ENCODE measurements at places on chromosomes 16 and 17. TPM values are rescaled to one million over a fixed set of nuclear protein-coding genes. Genes with fewer than 3 reads are reported as not detected.
A peak's percentile ranks its signal among the peaks of the same experiment; 100 is the strongest.

GRCh38 chr16:53829186-53829747 lies 125.3 kb downstream of the FTO start:
- H3K4me3 ChIP-seq = no peak overlapping the region
- DNase-seq = no peak
- no peaks in the 10 kb centered on the region for H3K27me3 ChIP-seq
- peaks cover 9% of the 10 kb centered on the region for H3K36me3 ChIP-seq
- H3K27ac ChIP-seq = no peak overlapping the region

COPZ2 gene
- polyA plus RNA-seq = 31.2 TPM

OR3A2 gene
- polyA plus RNA-seq = not detected

DNA sequence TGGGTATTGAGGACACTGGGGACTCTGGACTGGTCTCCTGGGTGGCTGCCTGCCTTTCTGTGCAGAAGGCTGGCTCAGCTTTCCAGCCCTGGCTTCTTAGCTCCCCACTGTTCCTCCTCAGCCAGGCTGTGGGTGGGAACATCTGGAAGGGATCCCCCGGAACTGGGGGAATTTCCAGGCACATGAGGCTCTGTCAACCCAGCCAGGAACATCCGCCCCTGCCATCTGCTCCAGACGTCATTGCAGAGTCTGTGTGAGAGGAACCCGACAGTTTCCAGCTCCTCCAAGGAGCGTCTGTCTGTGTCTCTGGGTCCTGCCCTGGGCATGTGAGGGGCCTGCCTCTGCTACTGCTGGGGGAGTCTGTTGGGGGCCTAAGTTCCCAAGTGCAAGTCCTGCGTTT lies 36.2 kb upstream of the CRHR1 start:
- H3K36me3 ChIP-seq = peaks cover 2% of the 10 kb centered on the region
- no peak for DNase-seq
- H3K27ac ChIP-seq = no peak overlapping the region
- no peak overlapping the region for H3K4me3 ChIP-seq
- H3K4me1 ChIP-seq = no peaks in the 10 kb centered on the region

GRCh38 chr17:147796-148740 lies 10.7 kb downstream of the SCGB1C2 start:
- no peak for DNase-seq
- H3K27me3 ChIP-seq = no peaks in the 10 kb centered on the region
- H3K36me3 ChIP-seq = no peaks in the 10 kb centered on the region
- H3K4me3 ChIP-seq = no peak overlapping the region
- H3K27ac ChIP-seq = no peak overlapping the region
- H3K4me1 ChIP-seq = peaks cover 2% of the 10 kb centered on the region

- DNase-seq = no peak
- no peak overlapping the region for H3K27ac ChIP-seq
- H3K4me3 ChIP-seq = peak overlapping the region; percentile 17
- H3K4me1 ChIP-seq = peaks cover 18% of the 10 kb centered on the region
- no peaks in the 10 kb centered on the region for H3K27me3 ChIP-seq
Measured at GRCh38 chr17:82334622-82335394, 1.2 kb upstream of the SECTM1 start.

GRCh38 chr17:14755002-14755401 lies 454.1 kb downstream of the HS3ST3B1 start:
- no peak for DNase-seq
- no peaks in the 10 kb centered on the region for H3K27me3 ChIP-seq
- no peaks in the 10 kb centered on the region for H3K4me1 ChIP-seq

C16orf96 gene
- 0.05 TPM for polyA plus RNA-seq

TMEM204 gene
- 2.1 TPM for polyA plus RNA-seq

OTOP2 gene
- not detected for polyA plus RNA-seq

Data from SK-N-SH (cell line).